Activated CD4-positive, alpha-beta T cell treated with anti-CD3 and anti-CD28 coated beads for 1 hour (primary cell): ENCODE measurements at places on chromosomes 5 and 9.
A peak's percentile ranks its signal among the peaks of the same experiment; 100 is the strongest.

DNA sequence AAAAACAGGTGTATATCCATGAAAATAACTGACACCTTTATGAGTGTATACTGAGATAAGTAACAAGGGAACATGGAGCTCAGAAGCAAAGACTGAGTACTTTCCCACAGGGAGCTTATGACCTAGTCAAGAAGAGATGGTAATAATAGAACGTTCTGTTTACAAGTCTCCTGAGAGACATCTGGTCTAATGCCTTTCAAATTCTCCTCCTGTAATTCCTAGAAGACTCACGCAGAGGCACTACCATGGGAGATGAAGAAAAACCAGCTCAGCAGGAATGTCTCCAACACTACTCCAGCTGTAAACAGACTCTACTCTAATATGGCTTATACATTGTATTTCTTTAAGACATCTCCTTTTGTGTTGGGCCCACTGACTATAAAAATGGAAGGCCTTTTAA lies 503.6 kb upstream of the TUSC1 start:
- no peak for DNase-seq

DNA sequence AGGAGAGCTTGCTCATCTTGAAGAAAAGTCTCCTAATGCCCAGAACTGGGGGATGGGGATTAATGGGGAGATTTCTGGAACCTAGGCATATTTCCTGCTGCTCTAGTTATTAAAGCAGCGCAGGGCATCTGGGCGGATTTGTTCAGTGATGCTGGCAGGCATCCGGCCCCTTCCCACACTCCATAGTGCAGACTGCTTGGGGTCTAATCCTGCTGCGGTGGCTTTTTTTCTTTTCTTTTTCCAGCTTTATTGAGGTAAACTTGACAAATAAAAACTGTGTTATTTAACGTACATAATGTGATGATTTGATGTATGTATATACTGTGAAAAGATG lies 30.7 kb downstream of the PPARGC1B start:
- DNase-seq, result no peak

DNA sequence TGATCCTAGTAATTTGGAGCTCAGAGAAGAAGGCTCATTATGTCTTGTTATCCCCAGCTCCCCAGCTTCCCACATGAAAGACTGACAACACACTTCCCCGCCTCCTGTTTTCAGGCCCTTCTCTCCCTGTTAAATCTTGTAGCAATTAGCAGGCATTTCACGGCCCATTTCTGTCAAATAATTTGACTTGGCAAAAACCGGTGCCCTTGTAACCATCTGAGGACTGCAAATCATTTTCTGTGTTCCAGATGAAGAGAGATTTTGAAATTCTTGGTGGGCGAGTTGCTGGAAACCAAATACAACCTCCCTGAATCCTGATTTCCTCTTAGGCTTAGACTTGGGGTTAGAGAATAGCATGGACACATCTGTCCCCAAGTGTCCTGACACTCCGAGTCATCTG lies 109.7 kb downstream of the MSX2 start:
- DNase-seq, result no peak

DNA sequence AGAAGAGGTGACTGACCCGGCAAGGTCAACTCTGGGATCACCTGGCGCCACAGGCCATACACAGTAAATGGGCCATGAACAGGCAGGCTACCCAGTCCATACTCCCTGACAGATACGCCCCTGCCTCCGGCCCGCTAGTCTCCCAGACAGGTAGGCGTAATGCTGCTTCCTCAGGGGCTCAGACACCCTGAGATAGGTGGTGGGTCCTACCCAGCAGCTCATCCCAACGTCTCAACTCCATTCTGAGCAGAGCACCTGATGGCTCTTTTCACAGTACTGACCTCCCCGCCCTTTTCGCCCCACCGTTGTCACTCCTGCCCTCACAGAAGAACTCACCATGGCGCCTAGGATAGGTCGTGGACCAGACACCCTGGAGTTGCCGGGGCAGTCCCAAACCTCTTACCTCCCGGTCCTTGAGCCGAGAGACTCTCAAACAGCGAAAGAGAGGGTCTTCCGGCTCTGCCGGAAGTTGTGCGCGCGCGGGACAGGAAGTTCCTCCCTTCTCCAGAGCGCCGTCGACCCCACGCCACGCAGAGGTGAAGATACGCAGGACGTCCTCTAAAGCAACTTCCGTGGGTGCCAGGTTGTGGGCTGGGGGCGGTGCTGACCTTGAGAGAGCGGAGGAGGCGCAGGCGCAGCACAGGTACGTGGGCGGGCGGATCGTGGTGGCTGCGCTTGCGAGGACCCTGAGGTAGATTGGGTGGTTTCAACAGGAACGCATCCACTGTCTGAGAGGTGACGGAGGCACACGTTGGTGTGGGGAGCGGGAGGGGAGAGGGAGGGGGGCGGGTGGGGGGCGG lies at the start of gene TMEM161B:
TMEM161B (minus strand) TSS at position 461 of the 800 bp plus-strand sequence; CDS start at position 339, 122 bp downstream.
- DNase-seq, result peak; percentile 92

DNA sequence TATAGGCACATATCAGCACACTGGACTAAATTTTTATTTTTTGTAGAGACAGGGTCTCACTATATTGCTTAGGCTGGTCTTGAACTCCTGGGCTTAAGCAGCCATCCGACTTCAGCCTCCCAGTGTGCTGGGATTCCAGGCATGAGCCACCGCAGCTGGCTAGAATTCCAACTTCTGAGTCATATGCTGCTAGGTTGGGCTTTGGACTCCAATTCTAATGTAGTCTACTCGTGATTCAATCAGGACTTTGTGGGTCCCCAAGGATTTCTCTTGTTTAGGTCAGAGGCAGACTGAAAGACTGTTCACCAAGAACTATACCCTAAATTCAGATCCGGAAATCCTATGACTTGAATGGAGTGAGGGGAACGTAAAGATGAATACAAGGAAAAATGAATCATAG lies 68.2 kb upstream of the CHD1 start:
- DNase-seq, result no peak

DNA sequence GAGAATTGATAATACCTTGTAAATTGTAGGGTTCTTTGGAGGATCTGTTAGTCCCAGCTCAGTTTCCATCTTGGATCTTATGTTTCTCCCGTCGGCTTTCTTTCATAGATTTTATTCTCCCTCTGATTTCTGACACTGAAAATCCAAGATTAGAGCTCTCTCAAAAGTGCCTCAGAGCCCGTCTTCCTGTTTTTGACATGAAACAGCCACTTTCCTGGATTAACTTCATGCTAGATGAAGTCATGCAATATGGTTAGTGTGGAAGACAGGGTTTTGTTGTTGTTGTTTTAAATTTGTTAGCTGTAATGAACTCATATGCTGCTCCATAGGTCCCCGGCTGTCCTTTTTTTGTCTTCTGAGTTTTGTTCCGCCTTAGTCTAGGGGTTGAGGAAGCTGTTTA lies 51.6 kb upstream of the ZFR start:
- no peak for DNase-seq

- DNase-seq, result no peak
Observed at GRCh38 chr5:160242145-160242544, 12.8 kb downstream of the FABP6 start.

DNA sequence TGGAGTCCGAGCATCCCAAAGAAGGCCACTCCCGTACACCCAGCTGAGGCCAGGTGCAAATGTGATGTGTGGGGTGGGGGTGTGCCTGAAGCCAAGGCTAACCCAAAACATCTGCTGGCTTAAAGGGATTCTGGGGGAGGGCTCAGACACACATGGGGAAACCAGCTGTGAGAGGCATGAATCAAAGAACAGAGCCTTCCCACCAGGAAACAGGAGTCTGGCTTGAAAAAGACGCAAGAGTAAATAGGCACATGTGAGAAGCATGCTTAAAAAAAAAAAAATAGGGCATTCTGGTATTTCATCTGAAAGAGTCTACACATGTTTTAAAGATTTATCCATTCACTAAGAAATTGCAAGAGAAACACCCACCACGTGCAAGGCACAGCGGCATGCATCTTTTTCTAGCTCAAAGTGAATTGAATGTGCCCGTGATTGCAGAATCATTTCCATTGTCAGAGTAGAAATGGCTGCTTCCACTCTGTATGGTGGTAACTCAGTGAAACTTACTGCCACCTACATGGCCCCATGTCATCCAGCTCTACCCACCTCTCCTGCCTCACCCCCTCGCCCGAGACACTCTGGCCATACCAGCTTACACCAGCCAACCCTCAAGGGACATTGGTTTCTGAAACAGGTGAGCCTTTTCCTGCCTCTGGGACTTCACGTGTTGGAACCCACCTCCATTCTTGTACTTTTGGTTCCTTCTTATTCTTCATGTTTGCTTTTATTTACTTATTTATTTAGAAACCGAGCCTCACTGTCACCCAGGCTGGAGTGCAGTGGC lies 71.5 kb downstream of the SEMA5A start:
- DNase-seq, result no peak

DNA sequence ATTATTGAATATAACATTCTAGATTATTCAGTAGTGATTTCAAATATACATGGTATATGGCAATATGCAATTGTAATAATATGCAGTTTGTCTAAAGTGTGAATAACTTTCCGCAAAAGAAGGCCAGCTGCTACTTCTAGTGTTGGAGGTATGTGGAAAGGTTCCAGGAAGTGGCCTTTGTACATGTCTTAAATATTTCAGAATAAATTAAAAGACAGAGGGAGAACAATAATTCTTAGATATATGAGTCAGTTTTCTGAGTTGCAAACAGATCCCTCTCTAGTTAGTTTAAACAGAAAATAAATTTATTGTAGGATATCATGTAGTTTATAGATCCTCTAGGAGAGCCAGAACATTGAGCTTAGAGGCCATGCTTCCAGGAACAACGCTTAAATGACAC lies 210.8 kb upstream of the ELL2 start:
- DNase-seq, result no peak

- no peak for DNase-seq
Observed at GRCh38 chr5:20023686-20024180, 35.7 kb upstream of the CDH18 start.

DNA sequence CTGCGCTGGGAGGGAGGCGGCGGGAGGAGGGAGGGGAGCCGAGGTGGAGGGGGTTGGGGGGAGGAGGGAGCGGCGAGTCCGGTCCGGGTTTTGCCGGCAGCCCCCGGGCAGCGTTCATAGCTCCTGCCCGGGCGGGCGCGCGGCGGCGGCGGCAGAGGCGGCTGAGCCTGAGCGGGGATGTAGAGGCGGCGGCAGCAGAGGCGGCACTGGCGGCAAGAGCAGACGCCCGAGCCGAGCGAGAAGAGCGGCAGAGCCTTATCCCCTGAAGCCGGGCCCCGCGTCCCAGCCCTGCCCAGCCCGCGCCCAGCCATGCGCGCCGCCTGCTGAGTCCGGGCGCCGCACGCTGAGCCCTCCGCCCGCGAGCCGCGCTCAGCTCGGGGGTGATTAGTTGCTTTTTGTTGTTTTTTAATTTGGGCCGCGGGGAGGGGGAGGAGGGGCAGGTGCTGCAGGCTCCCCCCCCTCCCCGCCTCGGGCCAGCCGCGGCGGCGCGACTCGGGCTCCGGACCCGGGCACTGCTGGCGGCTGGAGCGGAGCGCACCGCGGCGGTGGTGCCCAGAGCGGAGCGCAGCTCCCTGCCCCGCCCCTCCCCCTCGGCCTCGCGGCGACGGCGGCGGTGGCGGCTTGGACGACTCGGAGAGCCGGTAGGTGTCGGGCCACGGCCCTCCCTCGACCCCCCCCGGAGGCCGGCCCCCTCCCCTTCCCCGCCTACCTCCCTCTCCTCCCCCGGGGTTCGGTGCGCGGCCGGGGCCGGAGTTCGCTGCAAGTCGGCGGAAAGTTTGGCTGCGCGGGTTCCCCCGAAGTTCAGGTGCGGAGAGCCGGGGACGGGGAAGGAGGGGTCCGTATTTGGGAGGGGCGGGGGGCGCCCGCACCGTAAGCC lies at the start of gene CXXC5:
CXXC5 (plus strand) TSS at position 145 of the 877 bp plus-strand sequence. CDS start 32,175 bp downstream, outside the sequence.
- DNase-seq, result no peak

DNA sequence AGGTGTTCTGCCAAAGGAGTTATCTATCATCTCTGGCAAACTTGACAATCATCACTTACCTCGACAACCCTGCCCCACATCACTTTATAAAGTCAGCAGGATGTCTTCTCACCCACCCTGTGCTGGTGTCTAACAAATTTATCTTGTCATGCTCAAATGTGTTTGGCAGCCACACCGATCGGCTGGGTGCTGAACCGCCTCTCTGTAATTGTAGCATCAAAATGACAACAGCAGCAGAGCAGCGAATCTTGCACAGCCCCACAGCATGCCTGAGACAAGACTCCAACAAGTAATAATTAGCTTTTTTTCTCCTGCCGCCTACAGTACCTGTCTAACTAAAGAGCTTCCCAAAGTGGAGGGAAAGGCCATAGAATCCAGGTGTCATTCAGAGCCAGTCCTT lies 176.2 kb downstream of the NR3C1 start:
- DNase-seq, result no peak

GRCh38 chr9:134174073-134174449 lies 9.7 kb upstream of the RNU6ATAC start:
- DNase-seq, result no peak

GRCh38 chr5:102561894-102562760 lies 63.3 kb upstream of the SLCO6A1 start:
- DNase-seq, result no peak

DNA sequence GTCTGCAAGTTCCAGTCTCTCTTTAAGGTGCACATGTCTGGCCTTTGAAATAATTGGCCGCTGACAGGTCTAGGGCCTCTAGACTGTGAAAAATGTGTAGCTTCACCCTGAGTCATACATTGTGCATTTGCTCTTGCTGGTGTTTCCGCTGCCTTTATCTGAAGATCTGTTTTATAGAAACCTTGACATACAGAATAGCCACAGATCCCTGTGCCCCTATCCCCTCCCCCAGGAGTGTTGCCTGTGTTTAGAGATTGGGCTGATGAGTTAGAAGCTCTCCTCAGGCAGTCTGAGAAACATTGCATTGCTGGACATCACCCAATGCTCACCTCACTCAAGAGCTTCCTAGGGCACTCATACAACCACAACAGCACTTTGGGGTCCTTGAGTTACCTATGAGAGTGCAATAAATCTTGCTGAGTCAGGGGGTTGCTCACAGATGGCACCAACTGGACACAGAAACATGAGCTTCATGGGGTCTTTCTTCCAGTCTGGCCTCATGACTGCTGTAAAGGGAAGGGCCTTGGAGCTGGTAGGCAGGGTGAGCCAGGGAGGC lies 3.8 kb upstream of the ZNF782 start:
- no peak for DNase-seq

GRCh38 chr5:40477856-40478546 lies 201.7 kb upstream of the PTGER4 start:
- DNase-seq, result no peak

GRCh38 chr5:74722271-74722670 lies 37.2 kb downstream of the HEXB start:
- DNase-seq, result no peak

DNA sequence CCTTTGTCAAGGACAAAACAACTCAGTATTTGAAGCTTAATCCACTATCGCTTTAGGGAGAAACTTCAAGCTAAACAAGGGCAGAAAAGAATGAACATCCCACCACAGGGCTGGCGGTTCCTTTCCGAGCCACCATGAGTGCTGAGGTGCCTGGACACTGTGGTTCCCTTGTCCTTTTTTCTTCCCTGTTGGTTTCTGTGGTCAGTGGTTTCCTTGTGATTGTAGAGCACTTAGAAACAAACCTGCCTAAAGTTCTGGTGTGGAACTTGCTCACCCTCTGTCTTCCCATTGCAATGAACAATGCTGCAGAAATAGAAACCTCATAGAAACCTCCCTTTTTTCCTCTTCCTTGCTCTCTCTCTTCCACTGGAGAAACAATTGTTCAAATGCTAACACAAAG lies 79.3 kb upstream of the TBC1D2 start:
- no peak for DNase-seq
